A549 (cell line): ENCODE measurements at places on chromosomes 6 and 20.
A peak's percentile ranks its signal among the peaks of the same experiment; 100 is the strongest.

GRCh38 chr6:131825946-131826345, 18.1 kb downstream of the ENPP1 start:
- DNase-seq, result no peak

DNA sequence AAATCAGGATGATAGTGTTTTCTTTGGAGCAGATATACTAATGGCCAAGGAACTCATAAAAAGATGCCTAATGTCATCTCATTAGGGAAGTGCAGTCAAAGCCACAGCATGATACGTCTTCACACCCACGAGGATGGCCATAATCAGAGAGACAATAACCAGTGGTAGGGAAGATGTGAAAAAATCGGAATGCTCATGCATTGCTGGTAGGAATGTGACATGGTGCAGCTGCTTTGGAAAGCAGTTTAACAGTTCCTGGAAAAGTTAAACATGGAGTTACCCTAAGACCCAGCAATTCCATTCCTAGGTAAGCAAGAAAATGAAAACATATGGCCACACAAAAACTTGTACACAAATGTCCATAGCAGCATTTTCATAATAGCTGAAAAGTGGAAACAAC, 29.9 kb downstream of the BCAS1 start:
- DNase-seq, result no peak

DNA sequence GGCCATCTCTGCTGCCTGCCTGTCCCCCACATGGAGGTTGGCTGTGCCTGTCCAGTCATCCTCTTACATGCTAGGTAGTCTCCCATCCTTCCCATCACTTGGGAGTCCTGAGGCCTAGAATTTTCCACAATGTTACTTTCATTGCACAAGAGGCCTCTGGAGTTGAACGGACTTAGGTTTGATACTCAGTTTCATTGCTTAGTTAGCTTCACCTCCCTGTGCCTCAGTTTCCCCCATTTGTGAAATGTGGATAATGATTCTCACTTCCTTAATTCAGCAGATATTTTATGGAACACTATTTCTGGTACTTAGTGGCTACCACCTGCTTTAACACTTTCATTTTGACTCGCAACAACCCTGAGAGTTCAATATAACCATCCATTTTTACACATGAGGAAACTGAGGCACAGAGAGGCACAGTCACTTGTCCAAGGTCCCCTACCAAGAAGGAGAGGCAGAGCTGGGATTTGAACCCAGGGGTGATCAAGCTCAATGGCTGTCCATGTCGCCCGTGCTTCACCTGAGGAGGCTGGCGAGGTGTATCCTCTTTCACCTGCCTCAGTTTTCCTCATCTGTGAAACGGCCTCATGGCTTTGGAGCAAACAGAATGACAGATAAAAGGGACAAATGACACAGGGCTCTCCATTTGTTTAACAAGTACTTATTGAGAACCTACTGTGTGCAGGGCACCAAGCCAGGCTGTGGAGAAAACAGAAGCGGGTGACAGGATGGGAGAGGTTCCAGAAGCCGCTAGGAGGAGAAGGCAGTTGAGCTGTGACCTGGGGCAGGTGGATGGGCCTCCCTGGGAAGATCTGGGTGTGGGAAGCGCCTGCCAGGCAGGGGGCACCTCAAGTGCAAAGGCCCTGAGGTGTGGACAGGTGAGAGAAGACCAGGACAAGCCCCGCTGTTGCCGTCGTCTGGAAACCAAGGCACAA, 154.3 kb upstream of the PTPN1 start:
- no peak for DNase-seq

DNA sequence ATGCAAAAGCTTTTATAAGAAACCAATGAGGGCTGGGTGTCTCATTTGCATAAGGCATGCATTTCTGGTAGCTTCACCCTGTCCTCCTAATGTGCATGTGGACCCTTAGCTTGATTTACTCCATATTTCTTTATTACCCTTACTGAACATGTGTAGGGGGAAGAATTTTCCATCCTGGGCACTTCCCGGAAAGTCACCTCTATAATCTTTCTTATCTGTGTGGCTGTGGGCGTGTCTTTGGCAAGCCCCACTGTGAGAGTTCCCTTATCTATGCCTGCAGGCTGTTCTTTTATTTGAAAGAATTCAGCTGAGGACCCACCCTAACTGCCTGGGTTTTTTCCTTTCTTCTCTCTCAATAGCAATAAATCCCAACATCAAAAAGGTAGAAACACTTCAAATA, 627.8 kb downstream of the DOK5 start:
- DNase-seq, result no peak

DNA sequence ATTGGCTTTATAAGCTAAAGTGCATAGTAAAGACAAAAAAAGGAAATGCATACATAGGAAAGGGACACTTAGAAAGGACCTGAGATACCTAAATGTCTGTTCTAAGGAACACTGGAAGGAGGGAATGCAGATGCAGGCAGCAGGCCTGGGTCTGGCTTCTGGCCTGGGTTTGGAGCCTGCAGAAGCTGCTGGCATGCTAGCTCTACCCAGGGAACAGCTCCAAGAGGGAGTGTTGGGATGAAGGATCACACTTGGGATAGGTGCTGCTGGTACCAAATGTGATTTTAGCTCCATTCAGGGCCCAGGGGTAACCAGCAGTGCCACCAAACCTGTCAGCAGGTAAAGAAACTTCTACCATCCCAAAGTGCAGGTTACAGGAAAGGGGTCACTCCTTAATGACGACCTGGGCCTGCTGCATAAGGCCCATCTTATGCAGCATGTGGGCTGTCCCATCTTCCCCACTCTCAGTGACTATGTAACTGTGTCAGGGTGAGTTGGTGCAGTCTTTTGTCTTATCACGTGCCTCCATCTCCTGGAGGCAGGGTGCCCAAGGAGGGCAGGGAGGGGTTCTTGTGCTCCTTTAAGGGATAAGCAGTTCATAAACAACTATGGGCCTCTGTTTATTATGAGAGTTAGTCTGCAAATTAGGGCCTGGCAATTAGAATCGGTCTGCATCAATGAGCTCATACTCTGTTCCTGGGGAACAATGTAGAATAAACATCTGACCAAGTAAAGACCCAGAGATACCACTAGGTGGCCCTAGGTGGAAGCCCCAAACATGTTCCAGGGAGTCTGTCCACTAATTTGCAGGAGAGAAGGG, 26.9 kb downstream of the DDX27 start:
- peak; percentile 53 for DNase-seq

DNA sequence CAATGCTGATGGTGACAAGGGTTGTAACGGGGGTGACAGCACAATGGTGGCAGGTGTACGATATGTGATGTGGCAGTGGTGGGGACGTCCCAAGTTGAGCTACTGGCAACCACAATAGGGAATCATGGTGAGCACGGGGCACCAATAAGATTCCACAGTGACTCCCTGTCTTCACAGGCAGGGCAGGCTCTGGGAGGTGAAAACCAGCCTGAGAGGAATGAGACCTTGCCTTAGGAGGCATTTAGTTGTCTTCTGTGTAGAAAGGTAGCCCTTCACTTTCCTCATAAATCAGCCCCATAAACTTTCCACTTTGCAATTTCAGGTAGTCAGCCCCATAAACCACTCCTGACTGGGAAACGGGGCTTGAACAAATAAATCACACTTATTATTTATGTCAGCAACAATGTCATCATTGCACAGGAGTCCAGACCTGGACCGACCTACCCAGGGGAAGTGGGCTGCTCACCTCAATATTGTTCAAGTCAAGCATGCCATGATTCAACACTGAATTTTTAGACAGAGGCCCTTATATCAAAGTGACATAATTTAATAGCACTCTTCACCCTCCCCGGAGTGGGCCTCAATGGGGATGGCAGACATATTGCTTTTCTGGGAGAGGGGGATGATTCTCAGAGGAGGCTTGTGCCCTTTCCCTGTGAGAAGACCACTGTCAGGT, 150.8 kb downstream of the CDC5L start:
- no peak for DNase-seq

- no peak for DNase-seq
Observed at GRCh38 chr6:36533321-36533720, 14.0 kb downstream of the STK38 start.

DNA sequence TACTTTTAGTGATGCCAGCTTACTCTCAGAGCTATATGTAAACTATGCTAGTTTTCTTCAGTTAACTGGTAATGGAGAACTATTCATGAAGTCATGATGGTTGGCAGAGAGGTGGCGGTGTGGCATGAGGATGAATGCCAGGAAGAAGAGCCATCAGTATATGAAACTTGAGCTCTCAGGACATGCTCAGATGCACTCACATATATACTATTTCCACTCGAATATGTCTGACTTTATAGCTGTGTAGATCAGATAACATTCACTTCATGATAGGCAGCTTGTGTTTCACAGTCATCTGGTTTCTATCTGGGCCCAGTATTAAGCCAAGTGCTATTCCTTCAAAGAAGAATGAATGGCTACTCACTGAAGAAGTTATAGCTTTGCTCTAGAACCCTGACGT, 46.2 kb upstream of the CEP85L start:
- no peak for DNase-seq

- no peak for DNase-seq
Observed at GRCh38 chr6:7878401-7878964, 32.1 kb downstream of the TXNDC5 start.

DNA sequence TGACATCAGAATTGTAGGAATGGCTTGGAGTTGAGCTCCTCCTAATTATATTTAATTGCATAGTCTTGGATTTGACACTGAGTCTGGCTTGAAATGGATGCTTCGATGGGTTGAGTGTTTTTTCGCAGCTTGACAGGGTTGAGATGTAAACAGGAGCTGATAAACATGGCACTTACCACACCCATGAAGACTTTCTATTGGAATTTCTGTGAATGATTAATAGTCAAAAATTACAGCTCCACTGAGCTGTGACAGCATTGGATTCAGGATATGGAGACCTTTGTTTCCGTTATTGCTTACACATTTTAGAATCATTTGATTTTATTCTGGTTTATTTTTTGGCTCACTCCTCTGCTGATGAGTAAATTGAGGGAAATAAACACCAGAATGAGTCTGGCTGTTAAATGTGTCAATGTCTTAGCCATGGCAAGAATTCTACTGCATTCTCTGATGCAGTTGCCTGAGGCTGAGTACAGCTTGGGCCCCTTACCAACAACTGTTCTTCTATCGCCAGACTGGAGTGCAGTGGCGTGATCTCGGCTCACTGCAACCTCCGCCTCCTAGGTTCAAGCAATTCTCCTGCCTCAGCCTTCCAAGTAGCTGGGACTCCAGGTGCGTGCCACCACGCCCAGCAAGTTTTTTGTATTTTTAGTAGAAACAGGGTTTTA, 128.1 kb upstream of the DOK5 start:
- no peak for DNase-seq

DNA sequence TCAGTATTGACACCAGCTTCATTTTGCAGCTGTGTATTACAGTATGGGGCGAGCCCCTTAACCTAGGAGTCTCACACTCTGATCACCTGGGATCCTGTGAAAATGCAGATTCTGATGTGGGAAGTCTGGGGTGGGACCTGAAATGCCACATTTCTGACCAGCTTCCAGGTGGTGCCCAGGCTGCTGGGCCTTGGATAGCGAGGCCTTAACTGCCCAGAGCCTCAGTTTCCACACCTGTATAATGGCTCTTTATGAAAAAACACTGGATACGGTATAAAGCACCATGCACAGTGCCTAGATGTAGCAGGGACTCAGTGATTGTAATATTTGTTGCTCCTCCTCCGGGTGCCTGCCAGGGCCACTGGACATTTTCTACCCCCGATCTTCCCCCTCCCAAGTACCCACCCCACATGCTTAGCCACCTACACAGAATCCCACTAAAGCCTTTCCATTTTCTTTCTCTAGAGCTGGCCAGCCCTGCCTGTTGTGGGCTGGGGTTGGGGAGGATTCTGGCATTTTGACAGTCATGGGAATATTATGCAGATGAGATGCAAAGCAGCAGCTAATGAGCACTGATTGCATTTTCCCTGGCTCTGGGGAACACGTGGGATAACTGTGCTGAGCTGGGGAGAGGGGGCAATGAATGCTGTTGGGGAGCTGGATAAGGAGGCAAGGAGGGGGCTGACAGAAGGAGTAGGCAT, 44.8 kb downstream of the SPDEF start:
- DNase-seq, result no peak

GRCh38 chr6:139325686-139326085, 33.9 kb upstream of the TXLNB start:
- no peak for DNase-seq

- no peak for DNase-seq
Observed at GRCh38 chr6:57328074-57328473, 10.6 kb downstream of the PRIM2 start.

GRCh38 chr6:2296781-2297180, 51.4 kb upstream of the GMDS start:
- no peak for DNase-seq

- DNase-seq, result no peak
Observed at GRCh38 chr6:15106958-15107643, 138.8 kb upstream of the JARID2 start.

DNA sequence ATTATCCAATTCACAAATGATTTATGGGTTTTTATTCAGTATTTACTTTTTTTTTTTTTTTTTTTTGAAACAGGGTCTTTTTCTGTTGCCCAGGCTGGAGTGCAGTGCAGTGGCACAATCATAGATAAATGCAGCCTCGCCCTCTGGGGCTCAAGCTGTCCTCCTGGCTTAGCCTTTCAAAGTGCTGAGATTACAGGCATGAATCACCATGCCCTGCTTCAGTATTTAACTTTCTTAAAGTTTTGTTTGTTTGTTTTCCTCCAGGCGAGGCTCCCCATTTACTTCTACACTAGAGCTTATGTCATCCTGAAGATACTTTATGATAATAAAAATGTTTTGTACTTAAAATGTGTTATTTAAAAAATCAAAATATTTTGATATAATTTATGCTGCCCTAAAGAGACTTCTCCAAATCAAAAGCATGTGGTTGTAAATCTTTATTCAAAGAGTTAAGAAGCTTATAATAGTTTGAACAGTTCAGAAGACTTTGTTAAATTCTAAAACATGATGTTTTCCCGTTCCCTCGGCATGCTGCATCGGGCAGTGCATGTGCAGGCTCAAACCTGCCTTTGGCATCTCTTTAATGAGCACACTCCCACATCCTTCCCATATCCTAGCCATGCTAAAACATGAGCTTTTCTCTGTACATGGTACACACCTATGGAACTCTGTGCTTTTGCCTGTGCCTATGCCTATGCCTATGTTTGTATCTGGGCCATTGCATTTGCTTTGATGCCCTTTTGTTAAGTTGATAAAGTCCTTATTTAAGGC, 11.0 kb downstream of the SMPDL3A start:
- DNase-seq, result no peak

- DNase-seq, result no peak
Observed at GRCh38 chr20:2921506-2921905, 48.2 kb downstream of the PTPRA start.

DNA sequence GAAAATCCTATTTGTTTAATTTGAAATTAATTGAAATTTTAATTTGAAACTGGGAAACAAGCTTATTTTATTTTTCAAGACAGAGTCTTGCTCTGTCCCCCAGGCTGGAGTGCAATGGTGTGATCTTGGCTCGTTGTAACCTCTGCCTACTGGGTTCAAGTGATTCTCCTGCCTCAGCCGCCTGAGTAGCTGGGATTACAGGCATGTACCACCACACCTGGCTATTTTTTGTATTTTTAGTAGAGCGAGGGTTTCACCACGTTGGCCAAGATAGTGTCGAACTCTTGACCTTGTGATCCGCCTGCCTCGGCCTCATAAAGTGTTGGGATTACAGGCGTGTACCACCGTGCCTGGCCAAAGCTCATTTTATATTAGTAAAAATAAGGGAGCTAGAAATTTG, 4.2 kb downstream of the SRSF3 start:
- DNase-seq, result no peak

- no peak for DNase-seq
Observed at GRCh38 chr6:132122871-132123270, 171.7 kb upstream of the CCN2 start.

- peak; percentile 81 for DNase-seq
Observed at GRCh38 chr20:2451939-2452732, 18.5 kb downstream of the SNRPB start.
